CD4-positive, alpha-beta T cell treated with Interferon gamma for 1 hour (primary cell): ENCODE measurements at places on chromosomes 7 and 10.

- DNase-seq, result no peak
Measured at GRCh38 chr10:76632767-76633051, 1004.9 kb downstream of the KCNMA1 start.

- DNase-seq, result no peak
Measured at GRCh38 chr7:153107826-153108225, 348.3 kb downstream of the ACTR3B start.

DNA sequence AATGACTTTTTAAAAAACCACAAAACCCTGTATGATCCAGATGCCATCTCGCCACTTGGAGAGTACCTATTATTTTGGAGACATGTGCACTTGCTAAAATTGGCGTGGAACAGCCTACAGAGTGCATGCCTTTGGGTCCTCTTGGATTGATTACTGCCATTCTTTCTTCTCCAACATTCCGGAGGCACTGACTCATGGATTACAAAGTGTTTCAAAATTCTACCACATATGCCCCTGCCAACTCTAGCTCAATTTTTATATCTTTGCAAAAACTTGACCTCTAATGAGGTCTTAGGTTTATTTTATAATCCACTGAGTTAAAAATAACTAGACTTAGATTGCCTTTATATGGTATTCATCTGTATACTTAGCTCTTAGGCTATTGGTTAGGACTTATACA, 55.8 kb upstream of the KIF5B start:
- DNase-seq, result no peak

- DNase-seq, result no peak
Measured at GRCh38 chr7:11170175-11170574, 196.5 kb downstream of the PHF14 start.

GRCh38 chr7:19530261-19530660, 178.6 kb downstream of the POLR1F start:
- no peak for DNase-seq

DNA sequence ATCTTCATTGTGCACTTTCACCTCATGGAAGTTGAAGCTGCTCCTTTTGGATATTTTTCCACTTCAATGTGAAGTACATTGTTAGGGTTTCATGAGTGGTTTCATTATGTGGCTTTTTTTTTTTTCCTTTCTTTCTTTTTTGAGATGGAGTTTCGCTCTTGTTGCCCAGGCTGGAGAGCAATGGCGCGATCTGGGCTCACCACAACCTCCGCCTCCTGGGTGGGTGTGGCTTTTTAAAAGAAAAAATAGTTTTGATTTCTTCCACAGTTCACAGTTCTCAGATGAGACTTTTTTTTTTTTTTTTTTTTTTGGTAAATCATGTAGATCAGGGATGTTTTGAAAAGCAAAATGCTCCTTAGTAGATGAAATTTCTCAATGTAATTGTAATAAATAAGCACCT, 652.3 kb upstream of the ANKRD30A start:
- no peak for DNase-seq

DNA sequence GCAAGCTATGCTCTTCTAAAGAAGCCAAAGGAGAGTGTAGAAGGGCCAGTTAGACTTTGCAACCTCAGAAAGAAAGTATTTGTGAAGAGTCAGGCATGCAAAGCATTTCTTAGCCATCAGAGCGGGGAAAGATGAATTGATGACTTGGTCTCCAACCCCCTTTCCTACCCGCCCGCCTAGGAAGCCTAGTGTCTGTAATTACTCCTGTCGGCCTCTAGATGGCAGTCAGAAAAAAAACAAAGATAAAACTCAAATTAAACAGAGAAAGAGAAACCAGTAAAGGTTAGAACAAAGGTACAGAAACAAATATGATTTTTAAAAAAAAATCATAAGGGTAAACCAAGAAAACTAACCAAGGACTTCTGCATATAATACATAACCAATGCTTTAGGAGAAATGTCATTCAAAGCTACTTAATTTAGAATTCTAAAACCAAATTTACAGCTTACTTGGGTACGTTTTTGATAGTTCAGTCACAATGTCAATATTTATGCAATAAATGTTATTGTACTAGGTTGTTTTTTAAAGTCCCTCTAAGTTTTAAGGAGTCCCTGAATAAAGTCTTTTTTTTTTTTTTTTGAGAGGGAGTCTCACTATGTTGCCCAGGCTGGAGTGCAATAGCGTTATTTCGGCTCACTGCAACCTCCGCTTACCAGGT, 97.6 kb downstream of the LYZL1 start:
- DNase-seq, result no peak

GRCh38 chr10:70074165-70074564, 21.5 kb downstream of the MACROH2A2 start:
- DNase-seq, result no peak

GRCh38 chr7:78073609-78074382, 275.2 kb downstream of the PHTF2 start:
- no peak for DNase-seq

GRCh38 chr7:131197920-131198615, 129.6 kb upstream of the MKLN1 start:
- no peak for DNase-seq

DNA sequence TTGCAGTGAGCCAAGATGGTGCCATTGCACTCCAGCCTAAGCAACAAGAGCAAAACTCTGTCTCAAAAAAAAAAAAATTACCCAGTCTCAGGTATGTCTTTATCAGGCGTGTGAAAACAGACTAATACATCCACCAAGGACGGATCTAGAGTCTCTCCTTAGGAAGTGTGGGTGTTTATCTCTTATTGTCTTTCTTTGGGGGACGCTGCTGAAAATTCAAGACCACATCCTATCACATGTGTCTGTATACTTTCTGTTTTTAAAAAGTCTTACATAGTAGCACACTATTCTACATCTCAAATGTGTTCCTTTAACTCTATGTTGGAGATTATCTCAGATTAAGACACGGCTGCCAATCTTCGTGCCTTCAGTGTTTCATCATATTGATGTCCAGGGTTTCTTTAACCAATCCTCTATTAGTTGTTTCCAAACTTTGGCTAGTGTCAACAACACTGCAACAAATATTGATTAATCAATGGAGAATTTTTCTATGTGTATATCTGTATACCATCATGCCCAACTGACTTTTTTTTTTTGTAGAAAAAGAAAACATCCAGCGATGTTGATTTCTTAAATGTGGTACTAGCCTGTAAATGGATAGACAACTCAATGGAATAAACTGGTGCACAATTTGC, 92.3 kb upstream of the KDM7A start:
- no peak for DNase-seq

DNA sequence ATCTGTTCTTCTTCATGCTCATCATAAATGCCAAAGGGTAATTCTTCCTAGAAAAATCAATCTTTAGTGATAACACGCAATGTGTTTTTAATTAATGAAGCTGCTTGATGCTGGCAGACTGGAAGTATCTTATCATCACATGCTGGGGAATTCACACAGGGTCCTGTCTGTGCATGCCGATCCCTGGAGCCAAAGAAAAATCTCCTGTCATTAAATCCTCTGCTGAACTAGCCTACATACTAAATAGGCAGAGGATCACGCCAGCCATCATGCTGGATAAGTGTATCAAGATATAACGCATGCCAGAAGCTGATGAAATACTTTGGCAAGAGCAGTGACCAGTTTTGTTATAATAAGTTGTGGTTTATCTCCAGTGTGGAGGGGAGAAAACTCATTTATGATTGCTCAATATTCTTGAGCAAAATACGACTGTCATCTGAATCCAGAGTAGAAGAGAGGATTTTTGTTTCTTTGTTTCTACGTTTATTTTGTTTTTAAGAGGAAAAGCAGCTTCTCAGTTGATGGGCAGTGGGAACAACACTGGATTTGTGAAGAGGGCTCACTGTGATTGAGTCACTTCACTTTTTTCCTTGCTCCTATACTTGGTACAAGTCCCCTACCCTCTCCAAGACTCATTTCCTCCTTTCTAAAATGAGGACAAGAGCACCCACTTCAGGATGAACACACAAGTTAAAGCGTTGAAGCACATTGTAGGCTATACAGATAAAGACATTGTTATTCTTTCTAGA, 649.1 kb downstream of the TNS3 start:
- no peak for DNase-seq

GRCh38 chr7:17706734-17707133, 233.6 kb downstream of the SNX13 start:
- peak; percentile 17 for DNase-seq

DNA sequence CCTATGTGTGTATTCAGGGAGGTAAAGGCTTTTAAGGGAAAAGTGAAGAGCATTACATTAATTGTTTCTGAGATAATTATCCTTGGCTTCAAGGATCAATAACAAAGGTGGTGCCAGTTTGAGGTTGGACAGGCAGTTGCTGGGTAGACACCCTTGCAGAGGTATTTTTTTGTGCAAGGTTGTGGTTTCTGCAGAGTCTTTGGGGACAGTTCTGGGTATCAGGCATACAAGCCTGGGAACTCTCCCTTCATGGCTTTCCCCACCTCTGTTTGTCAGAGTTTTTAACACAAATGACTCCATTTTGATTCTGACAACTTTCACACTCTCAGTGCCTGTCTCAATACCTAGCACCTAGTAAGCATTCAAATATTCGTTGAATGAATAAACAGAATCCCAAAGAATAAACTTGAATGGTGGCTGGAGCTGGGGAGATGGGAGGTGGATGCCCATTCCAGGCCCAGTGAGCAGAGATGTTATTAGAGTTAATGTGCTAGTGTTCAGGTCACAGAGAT, 7.4 kb upstream of the OSBPL3 start:
- no peak for DNase-seq

DNA sequence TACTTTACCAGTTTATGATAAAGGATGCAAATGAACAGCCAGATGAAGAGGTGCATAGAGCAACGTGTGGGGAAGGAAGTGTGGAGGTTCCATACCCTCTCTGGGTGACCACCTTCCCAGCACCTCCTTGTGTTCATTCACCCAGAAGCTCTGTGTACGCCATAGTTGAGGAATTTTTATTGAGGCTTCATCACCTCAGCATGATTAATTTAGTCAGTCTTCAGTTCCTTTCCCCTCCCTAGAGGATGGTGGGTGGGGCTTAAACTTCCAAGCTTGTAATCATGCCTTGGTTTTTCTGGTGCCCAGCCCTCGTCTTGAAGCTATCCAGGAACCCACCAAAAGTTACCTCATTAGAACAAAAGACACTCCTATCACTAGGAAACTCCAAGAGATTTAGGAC, 162.7 kb downstream of the PLCE1 start:
- no peak for DNase-seq

DNA sequence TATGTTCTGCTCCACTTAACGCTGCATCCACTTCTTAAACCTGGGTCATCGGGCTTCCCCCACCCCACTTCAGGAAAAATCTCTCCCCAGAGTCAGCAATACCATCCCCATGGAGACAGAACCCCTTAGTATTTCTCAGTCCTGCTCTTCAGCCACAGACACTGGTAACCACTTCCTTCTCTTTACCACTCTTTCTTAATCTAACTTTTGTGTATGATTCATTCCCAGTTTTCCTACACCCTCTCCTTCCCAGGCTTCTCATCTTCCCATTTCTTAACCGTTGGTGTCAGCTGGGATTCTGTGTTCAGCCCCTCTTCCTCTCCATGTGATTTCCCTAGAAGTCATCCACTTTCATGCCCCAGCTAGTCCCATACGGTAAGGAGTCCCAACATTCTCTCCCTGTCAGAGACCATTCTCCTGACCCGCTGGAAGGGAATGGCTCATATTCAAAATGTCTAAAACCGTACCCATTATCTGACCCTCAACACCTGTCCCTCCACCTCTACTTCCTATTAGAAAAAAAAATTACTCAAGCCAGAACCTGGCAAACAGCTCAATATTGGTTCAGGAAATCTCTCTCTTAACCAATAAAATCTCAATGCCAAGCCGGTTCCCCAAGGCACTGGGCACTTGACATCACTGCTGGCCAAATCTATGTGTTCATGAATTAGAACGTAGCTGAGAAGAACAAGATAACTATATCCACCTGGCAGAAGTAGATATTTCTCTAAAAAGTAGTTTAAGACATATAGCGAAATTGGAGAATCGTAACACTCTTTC, 89.4 kb downstream of the DGKI start:
- no peak for DNase-seq

GRCh38 chr7:121561717-121562116, 165.6 kb upstream of the FAM3C start:
- no peak for DNase-seq

DNA sequence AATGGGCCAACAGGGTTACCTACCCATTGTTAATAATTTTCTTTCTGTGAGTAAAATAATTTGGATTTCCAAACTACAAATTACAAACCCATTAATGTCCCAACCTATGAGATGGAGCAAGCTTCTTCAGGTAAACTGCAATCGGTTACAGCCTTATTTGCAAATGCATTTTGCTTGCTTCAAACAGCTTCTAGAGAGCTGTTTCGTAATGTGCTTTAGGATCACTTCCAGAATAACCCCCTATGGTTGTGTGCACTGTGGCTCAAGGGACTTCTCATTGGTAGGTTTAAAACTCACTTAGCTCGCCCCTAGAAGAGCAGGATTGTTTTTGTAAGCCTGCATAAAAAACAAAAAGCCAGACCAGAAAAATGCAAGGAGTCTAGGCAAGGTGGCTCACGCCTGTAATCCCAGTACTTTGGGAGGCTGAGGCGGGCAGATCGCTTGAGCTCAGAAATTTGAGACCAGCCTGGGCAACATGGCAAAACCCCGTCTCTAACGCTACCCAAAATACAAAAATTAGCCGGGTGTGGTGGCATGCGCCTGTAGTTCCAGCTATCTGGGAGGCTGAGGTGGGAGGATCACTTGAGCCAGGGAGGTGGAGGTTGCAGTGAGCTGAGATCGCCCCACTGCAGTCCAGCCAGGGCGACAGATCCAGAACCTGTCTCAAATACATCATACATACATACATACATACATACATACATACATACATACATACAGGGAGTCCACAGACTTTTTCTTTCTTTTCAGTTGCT, 3.3 kb upstream of the MAP3K8 start:
- no peak for DNase-seq

DNA sequence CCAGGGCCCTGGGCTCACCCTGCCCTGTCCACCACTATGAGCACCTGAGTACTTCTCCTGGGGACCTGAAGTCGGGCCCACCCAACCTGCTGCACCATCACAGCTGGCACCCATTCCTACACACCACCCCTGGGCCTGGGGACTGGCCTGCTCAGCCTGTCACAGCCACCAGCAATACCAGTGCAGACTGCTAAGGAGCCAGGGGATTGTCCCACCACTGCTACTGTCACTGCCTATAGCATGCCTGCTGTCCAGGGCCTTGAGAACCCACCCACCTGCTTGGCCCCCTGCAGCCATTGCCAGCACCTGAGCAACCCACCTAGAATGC, 624.8 kb upstream of the FOXK1 start:
- DNase-seq, result no peak

DNA sequence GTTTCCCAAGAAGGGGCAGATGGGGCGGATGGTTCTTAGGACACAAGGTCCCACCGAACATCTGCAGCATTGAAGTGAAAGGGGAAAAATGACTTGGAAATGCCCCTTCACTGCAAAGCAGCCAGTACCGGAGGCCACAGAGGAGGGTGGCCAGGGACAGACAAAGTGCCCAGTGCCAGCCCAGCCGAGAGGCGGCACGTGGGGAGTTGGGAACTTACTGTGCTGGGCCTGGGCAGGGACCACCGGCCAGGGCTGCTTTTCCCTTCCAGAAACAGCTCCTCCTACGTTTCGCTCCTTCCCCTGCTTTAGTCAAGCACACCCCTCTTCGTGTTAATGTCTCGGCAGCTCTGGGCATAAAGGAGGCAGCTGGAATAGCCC, 129.2 kb downstream of the TNS3 start:
- DNase-seq, result no peak

- no peak for DNase-seq
Measured at GRCh38 chr7:125561006-125561405, 631.4 kb upstream of the POT1 start.
